ENCODE measurements at places on chromosomes 2 and 18.

DNA sequence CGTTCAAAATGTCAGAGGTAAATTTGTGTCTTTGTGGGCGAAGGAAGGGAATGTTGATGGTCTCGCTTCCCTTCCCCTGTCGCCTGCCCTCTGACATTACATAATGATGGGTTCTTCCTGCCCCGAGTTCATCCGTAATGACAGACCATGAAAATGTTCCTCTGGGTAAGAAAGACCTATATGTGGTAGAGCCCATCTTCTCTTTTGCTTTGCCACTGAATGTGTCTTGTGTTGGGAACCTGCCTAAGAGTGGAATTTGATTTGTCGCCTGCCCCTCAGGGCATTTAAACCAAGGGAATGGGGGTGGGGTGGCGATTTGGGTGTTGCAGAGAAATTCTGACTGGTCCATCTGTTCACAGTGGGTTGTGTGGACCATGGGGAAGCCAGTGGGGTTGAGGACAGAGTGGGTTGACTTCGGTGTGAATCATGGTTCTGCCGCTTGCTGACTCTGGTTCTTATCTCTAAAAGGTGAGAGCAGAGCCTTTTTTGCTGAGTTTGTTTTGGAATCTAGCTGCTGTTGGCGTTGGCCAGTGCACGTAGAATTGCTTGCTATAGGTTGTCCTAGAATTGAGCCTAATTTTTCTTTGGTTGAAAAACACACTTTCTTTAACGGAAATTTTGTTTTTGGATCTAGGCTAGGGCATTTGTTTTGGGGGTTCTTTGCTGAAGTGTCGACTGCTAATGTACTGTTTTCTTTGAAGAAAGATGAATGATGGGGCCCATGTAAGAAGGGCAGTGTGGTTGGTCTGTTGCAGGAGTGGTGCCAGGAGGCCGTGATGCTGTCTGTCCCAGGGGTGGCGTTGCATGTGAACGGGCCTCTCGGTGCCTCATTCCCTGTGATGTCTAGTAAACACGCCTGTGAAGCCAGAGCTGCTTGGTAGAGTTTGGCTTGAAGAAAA is 1.3 kb downstream of the INPP4A start:
- H3K4me1 ChIP-seq = peaks cover 38% of the 10 kb centered on the region
- H3K4me3 ChIP-seq = peak overlapping the region; percentile 90
- no peak for DNase-seq
- no peaks in the 10 kb centered on the region for H3K36me3 ChIP-seq

- no peaks in the 10 kb centered on the region for H3K4me1 ChIP-seq
- no peak for DNase-seq
- no peak overlapping the region for H3K27ac ChIP-seq
- no peak overlapping the region for H3K4me3 ChIP-seq
- no peaks in the 10 kb centered on the region for H3K36me3 ChIP-seq
- peaks cover 3% of the 10 kb centered on the region for H3K27me3 ChIP-seq
Observed at GRCh38 chr2:88192613-88193012, 22.5 kb downstream of the THNSL2 start.

GRCh38 chr18:47558110-47558750 is 306.8 kb upstream of the SKOR2 start:
- no peaks in the 10 kb centered on the region for H3K4me1 ChIP-seq
- H3K27ac ChIP-seq = no peak overlapping the region
- H3K36me3 ChIP-seq = no peaks in the 10 kb centered on the region

GRCh38 chr2:160820691-160821090 is 327.1 kb upstream of the RBMS1 start:
- H3K36me3 ChIP-seq = no peaks in the 10 kb centered on the region
- no peaks in the 10 kb centered on the region for H3K27me3 ChIP-seq
- no peak for DNase-seq
- no peak overlapping the region for H3K27ac ChIP-seq

DNA sequence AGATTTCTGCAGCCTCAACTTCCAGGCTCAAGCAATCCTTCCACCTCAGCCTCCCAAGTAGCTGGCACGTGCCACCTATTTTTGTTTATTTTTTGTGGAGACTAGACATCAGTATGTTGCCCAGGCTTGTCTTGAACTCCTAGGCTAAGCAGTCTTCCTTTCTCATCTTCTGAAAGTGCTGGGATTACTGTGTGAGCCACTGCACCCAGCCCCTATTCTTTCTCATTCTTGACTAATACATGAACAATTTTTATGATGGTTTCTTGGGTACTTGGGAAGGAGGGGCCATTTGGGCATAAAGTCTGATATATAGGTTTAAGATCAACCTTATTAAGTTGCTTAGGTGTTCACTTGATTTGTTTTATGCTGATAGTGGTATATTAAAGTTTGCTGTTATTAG is 26.2 kb downstream of the EPC2 start:
- peaks cover 17% of the 10 kb centered on the region for H3K4me1 ChIP-seq
- no peaks in the 10 kb centered on the region for H3K36me3 ChIP-seq
- no peak overlapping the region for H3K27ac ChIP-seq
- no peaks in the 10 kb centered on the region for H3K27me3 ChIP-seq

- no peaks in the 10 kb centered on the region for H3K4me1 ChIP-seq
- H3K27me3 ChIP-seq = no peaks in the 10 kb centered on the region
- no peak for DNase-seq
- H3K27ac ChIP-seq = no peak overlapping the region
- H3K36me3 ChIP-seq = no peaks in the 10 kb centered on the region
- H3K4me3 ChIP-seq = no peak overlapping the region
Observed at GRCh38 chr2:83742117-83742782, 716.8 kb downstream of the SUCLG1 start.

GRCh38 chr2:18336975-18337374 is 223.5 kb downstream of the RDH14 start:
- no peak overlapping the region for H3K4me3 ChIP-seq
- no peaks in the 10 kb centered on the region for H3K4me1 ChIP-seq

- H3K27ac ChIP-seq = no peak overlapping the region
- no peak for DNase-seq
- no peaks in the 10 kb centered on the region for H3K4me1 ChIP-seq
- no peaks in the 10 kb centered on the region for H3K36me3 ChIP-seq
- no peak overlapping the region for H3K4me3 ChIP-seq
Observed at GRCh38 chr2:3630631-3631030, 27.4 kb upstream of the ALLC start.

- H3K27ac ChIP-seq = no peak overlapping the region
- no peak overlapping the region for H3K4me3 ChIP-seq
- no peaks in the 10 kb centered on the region for H3K27me3 ChIP-seq
- no peaks in the 10 kb centered on the region for H3K4me1 ChIP-seq
- no peaks in the 10 kb centered on the region for H3K36me3 ChIP-seq
Observed at GRCh38 chr2:217023611-217024010, 163.7 kb upstream of the TNP1 start.

- H3K27ac ChIP-seq = no peak overlapping the region
- no peak overlapping the region for H3K4me3 ChIP-seq
- no peaks in the 10 kb centered on the region for H3K27me3 ChIP-seq
- no peak for DNase-seq
Observed at GRCh38 chr18:6951336-6952090, 166.1 kb downstream of the LAMA1 start.

- no peak overlapping the region for H3K27ac ChIP-seq
- H3K36me3 ChIP-seq = no peaks in the 10 kb centered on the region
- DNase-seq = no peak
- H3K4me3 ChIP-seq = no peak overlapping the region
Observed at GRCh38 chr18:43805646-43806194, 528.4 kb upstream of the SYT4 start.

DNA sequence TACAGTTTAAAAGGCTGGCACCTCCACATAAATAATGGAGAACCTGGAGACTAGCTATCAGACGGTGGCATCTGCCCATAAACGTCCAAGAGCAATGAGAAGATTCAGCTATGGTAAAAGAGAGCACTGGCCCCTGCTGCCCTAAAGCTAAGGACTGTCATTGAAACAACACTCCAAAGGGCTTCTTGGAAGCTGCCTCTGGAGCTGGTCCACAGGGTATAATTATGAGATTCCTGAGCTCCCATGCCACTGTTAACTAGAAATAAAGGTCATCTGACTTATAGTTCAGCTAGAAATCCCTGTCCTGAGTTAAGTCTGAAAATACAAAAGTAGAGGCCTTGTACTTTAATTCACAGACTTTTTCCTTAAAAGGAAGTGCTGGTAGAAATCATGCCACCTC is 39.9 kb upstream of the RBMS1 start:
- H3K4me1 ChIP-seq = no peaks in the 10 kb centered on the region
- DNase-seq = no peak
- no peaks in the 10 kb centered on the region for H3K27me3 ChIP-seq
- no peak overlapping the region for H3K27ac ChIP-seq
- H3K4me3 ChIP-seq = no peak overlapping the region

DNA sequence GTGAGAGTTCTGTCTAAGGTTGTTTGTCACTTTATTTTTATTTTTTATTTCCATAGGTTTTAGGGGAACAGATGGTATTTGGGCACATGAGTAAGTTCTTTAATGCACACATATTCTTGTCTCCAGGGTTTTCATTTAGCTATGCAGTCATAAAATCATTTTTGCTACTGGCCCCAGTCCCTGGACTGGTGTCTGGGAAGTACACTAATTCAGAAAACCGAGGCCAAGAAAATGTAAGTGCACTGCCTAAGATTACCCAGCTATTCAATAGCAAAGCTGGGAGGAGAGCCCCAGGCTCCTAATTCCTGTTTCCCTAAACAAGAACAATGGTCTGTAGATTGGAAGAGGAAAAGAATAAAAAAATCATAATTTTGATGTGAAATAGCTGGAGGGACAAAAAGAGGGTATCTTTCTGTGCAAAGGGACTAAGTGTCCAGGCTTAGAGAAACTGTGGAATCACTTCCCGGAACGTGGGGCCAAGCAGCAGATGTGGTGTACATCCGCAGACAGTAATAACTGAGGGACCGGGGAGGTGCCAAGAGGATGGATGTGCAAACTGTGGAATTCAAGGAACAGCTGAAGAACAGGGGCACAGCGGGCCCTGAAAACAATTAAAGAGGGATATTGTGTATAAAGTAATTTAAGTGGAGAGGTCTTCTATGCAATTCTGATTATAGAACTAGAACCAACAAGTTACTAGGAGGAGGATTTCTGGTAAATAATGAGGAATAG is 236.3 kb downstream of the ACKR3 start:
- no peaks in the 10 kb centered on the region for H3K27me3 ChIP-seq
- H3K27ac ChIP-seq = no peak overlapping the region
- H3K4me3 ChIP-seq = no peak overlapping the region

- DNase-seq = no peak
- no peak overlapping the region for H3K4me3 ChIP-seq
- no peaks in the 10 kb centered on the region for H3K36me3 ChIP-seq
- H3K4me1 ChIP-seq = no peaks in the 10 kb centered on the region
- no peaks in the 10 kb centered on the region for H3K27me3 ChIP-seq
- no peak overlapping the region for H3K27ac ChIP-seq
Observed at GRCh38 chr2:235896061-235896460, 272.1 kb downstream of the GBX2 start.

GRCh38 chr2:240511351-240512108 is 46.3 kb downstream of the ANKMY1 start:
- no peak overlapping the region for H3K4me3 ChIP-seq
- no peak for DNase-seq
- H3K36me3 ChIP-seq = peaks cover 14% of the 10 kb centered on the region

DNA sequence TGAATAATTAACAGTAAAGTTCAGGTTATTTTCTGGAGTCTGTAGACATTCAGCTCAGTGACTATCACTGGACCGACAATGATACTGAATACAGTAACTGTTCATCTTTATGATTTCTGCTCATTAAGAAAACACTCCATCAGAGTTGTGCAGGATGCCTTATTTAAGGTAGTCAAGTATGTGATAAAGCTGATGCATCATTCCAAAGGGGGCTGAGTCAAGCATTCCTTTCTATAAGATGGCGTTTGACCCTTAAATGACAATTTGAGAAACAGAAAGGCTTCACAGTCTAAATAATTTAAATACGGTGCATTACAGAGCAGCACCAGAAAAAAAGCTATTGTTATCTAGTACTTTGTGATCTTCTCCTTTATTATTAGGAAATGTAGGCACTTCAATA is 131.1 kb downstream of the CDH2 start:
- no peak for DNase-seq
- no peak overlapping the region for H3K4me3 ChIP-seq
- no peaks in the 10 kb centered on the region for H3K4me1 ChIP-seq

DNA sequence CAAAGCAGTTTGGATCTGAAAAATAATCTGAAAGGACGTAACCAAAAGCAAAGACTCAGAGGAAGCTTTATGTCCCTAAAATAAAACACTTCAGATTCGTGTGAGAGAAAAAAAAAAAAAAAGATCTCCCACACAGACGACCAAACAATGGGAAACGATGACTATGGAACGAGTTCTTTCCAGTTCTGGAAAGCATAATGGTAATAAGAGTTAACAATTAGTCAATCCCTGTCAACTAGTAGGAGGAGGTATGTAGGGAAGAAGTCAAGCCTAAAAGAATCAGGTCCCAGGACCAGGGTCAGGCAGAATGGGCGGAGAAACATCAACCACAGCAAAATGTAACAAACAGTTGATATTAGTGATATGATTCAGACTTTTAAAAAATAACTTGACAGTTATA is 170.3 kb upstream of the SETBP1 start:
- H3K36me3 ChIP-seq = no peaks in the 10 kb centered on the region
- H3K27me3 ChIP-seq = no peaks in the 10 kb centered on the region
- DNase-seq = no peak
- H3K4me3 ChIP-seq = no peak overlapping the region
- no peak overlapping the region for H3K27ac ChIP-seq

DNA sequence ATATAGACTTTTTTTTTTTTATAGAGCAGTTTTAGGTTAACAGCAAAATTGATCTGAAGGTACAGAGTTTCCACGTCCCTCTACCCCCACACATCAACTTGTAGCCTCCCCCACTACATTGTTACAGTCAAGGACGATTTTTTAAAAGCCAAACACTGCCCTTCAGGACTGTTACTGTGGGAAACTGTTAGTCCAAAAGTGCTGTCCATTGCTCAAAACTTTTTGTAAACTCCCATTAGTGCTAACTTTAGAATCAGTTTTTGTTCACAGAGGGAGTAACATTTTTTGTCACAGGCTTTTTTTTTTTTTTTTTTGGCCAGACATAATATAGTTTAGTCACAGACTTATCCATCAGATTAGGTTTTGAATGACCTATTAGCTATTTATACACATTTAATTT is 24.1 kb downstream of the ELP2 start:
- H3K27ac ChIP-seq = no peak overlapping the region
- no peaks in the 10 kb centered on the region for H3K4me1 ChIP-seq
- H3K36me3 ChIP-seq = peaks cover 58% of the 10 kb centered on the region
- no peak overlapping the region for H3K4me3 ChIP-seq

- H3K36me3 ChIP-seq = peaks cover 27% of the 10 kb centered on the region
- no peak for DNase-seq
- H3K27ac ChIP-seq = peak overlapping the region; percentile 5
Observed at GRCh38 chr2:105896765-105897163, 152.1 kb downstream of the NCK2 start.

DNA sequence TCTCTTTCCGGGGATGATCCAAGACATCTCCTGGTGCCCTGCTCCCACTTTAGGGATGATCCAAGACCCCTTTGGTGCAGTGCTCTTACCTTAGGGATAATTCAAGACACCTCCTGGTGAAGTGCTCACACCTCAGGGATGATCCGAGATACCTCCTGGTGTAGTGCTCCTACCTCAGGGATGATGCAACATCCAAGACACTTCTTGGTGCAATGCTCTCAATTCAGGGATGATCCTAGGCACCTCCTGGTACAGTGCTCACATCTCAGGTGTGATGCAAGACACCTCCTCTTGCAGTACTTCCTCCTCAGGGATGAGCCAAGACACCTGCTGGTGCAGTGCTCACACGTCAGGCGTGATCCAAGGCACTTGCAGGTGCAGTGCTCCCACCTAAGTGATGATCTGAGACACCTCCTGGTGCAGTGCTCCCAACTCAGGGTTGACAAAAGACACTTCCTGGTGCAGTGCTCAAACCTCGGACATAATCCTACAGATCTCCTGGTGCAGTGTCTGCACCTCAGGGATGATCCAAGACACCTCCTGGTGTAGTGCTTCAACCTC is 122.3 kb downstream of the ASB1 start:
- no peak overlapping the region for H3K4me3 ChIP-seq
- no peak overlapping the region for H3K27ac ChIP-seq
- no peaks in the 10 kb centered on the region for H3K27me3 ChIP-seq
- H3K4me1 ChIP-seq = no peaks in the 10 kb centered on the region
- H3K36me3 ChIP-seq = no peaks in the 10 kb centered on the region
- DNase-seq = no peak
